Stimulated activated CD8-positive, alpha-beta memory T cell treated with anti-CD3 and anti-CD28 coated beads, Interleukin-7, amount 100 ng/mL, for 48 hours (primary cell): ENCODE measurements at places on chromosomes 11 and 22.

- DNase-seq = no peak
Observed at GRCh38 chr22:22910272-22911240, 22.9 kb downstream of the IGLL5 start.

- no peak for DNase-seq
Observed at GRCh38 chr11:57801183-57801485, 39.5 kb downstream of the CTNND1 start.

DNA sequence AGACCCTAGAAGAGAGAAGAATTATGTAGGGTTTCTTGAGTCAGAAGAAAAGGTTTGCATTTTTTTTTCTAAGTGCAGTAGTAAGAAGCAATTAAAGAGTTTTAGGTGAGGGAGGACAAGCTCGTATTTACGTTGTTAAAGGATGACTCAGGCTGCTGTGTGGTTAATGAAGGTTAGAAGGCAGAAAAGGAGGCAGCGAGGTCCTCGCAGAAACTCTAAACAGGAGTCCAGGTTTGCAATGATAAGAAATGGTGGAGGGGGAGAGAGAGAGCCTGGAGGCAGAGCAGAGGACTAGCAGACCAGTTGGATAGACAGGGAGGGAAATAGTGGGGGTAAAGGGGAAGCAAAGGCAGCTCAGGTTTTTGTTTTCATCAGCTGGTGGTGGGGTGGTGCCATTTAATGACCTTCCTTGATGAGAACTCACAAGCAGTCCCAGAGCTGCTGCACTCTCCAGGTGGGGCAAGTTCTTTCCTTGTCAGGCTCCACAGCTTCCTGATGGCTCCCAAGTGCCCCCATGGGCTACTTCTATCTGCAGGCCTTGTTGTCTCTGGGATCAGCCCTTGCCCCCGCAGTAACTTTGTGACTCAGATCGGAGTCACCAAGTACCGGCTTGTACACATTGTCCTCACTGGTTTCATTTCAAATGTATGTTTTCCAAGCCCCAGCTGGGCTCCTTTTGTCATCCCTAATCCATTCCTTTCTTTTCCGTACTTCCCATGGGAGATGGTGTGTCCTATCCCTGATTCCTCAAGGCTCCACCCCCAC is 8.3 kb upstream of the INSC start:
- DNase-seq = no peak

DNA sequence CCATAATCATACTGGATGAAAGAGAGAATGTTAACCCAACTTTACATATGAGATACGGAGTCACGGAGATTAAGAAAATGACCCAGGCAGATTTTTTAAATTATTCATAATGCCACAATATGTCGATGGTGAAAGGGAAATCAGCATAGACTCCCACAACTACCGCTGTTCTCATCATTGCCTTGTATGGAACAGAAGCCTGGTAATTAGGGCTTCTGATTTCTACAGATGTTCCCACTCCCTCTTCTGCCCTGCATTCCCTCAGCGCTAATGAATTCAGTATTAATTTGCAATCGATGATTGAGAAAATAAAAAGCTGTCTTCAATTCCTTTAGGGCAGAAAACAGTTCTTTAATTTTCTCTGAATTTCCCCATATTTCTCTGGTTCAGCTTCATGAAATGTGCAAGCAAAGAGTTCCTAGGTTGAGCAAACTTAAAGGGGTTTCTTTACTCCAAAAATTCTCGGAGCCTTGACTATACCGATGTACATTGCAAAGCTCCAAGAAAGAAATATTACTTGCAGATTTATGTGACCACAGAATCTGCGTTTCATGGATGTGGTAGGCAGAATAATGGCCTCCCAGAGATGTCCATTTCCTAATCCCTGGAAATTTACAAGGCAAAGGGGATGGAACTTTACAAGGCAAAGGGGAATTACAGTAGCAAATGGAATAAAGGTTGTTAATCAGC is 134.9 kb upstream of the ZC3H12C start:
- no peak for DNase-seq

DNA sequence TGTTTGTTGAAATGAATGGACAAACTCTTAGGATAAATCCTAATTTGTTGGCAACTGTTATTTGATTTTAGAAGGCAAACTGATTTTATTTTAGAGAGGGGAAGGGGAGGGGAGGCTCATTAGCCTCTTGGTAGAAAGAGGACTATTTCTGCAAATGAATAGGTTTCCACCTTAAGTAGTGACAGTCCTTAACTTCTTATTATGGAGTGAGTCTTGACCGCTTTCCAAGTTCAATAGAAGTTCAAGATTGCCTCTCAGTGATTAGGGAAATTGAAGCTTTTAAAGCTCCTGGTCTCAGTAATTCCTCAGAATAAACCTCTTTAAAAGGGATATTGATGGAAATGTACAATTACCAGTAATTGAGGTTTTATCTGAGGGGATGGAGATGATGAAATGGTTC is 55.7 kb downstream of the PANX1 start:
- DNase-seq = no peak

GRCh38 chr11:132455044-132455443 is 1077.3 kb downstream of the OPCML start:
- DNase-seq = no peak
